ENCODE measurements at places on chromosomes 16 and 17. TPM values are rescaled to one million over a fixed set of nuclear protein-coding genes. Genes with fewer than 3 reads are reported as not detected.

Gene WFIKKN2
- under 0.01 TPM for total RNA-seq

Gene SRCIN1
- not detected for total RNA-seq

Gene NXPH3
- total RNA-seq, result 0.66 TPM

Gene SMIM36
- not detected for total RNA-seq

Gene PIRT
- not detected for total RNA-seq

Gene CCL4
- not detected for total RNA-seq

Gene KRTAP1-1
- not detected for total RNA-seq

Gene TANC2
- total RNA-seq, result 19.3 TPM

Gene CDH16
- total RNA-seq, result not detected

Gene PAGR1
- 10.7 TPM for total RNA-seq

Gene PLA2G10
- not detected for total RNA-seq

Gene CMIP
- total RNA-seq, result 2.8 TPM

All from fibroblast of lung (primary cell).